Hair follicular keratinocyte (primary cell): ENCODE measurements at places on chromosomes 12 and 14. TPM values are rescaled to one million over a fixed set of nuclear protein-coding genes. Genes with fewer than 3 reads are reported as not detected.

The DLGAP5 gene
- 11.9 and 44.8 TPM in 2 replicates for total RNA-seq

The KCNMB4 gene
- total RNA-seq = 0.19 and 0.31 TPM in 2 replicates

The HSPB8 gene
- total RNA-seq = 0.15 and 0.39 TPM in 2 replicates

The SOAT2 gene
- not detected in 2 replicates for total RNA-seq

The C14orf132 gene
- 0.57 and 1.1 TPM in 2 replicates for total RNA-seq

The IFNG-AS1 gene
- not detected in 2 replicates for total RNA-seq

The MOK gene
- total RNA-seq = 20.8 and 34.4 TPM in 2 replicates

The KRT79 gene
- total RNA-seq = not detected in 2 replicates

The RD3L gene
- not detected in 2 replicates for total RNA-seq

The GLI1 gene
- 0.57 and 3.4 TPM in 2 replicates for total RNA-seq

The SALL2 gene
- total RNA-seq = 1.2 and 3.2 TPM in 2 replicates

The FAM186B gene
- total RNA-seq = 0.08 and 0.15 TPM in 2 replicates

The RDH11 gene
- total RNA-seq = 107 and 115 TPM in 2 replicates
